HFFc6 (cell line): ENCODE measurements at places on chromosomes 6 and 20. TPM values are rescaled to one million over a fixed set of nuclear protein-coding genes. Genes with fewer than 3 reads are reported as not detected.

GRCh38 chr6:113875470-113875869 lies 18.3 kb downstream of the MARCKS start:
- peak; percentile 38 for DNase-seq
- 0 out of 2 replicates have a peak overlapping the region, but pooled peaks have one; percentile 10 for H3K4me3 ChIP-seq

GRCh38 chr6:36455486-36456027 lies 12.8 kb downstream of the KCTD20 start:
- no peak overlapping the region for H3K27ac ChIP-seq
- peaks cover 8% of the 10 kb centered on the region; the same call in 1 of the 2 replicates for H3K4me1 ChIP-seq
- H3K36me3 ChIP-seq: peaks cover 19% of the 10 kb centered on the region

GRCh38 chr6:121810158-121811032 lies 374.9 kb downstream of the GJA1 start:
- H3K27me3 ChIP-seq: no peaks in the 10 kb centered on the region; the same call in 1 of the 2 replicates
- no peak overlapping the region for H3K4me3 ChIP-seq
- H3K4me1 ChIP-seq: peaks cover 27% of the 10 kb centered on the region
- no peak for DNase-seq

The OPRM1 gene
- total RNA-seq: not detected in 3 replicates

The E2F3 gene
- total RNA-seq: 15.6 to 16.7 TPM (median 16.4 TPM) in 3 replicates
